ENCODE measurements at places on chromosomes 1 and 21. TPM values are rescaled to one million over a fixed set of nuclear protein-coding genes. Genes with fewer than 3 reads are reported as not detected.

Gene ADAMTS5
- not detected for polyA plus RNA-seq

DNA sequence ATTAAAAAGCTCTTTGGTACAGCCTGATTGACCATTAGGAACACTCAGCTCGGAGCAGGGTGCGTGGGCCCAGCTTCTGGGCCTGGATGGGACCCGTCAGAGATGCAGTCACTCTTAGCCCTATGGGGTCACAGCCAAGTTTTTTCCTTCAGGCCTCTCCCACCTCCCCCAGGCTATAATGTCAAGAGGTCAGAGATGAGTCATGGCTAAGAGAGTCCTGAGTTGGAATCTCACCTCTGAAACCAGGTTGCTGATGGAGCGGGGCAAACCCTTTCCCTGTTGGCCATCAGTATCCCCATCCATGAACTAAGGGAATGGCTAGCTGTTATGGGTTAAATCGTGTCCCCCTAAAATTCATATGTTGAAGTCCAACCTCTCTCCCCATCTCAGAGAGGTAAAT is 195.9 kb upstream of the POU3F1 start:
- no peak for DNase-seq

Gene SLC44A5
- 0.73 TPM for polyA plus RNA-seq

Gene S100A7
- polyA plus RNA-seq: not detected

Gene SLC30A2
- not detected for polyA plus RNA-seq

Gene FHAD1
- polyA plus RNA-seq: not detected

DNA sequence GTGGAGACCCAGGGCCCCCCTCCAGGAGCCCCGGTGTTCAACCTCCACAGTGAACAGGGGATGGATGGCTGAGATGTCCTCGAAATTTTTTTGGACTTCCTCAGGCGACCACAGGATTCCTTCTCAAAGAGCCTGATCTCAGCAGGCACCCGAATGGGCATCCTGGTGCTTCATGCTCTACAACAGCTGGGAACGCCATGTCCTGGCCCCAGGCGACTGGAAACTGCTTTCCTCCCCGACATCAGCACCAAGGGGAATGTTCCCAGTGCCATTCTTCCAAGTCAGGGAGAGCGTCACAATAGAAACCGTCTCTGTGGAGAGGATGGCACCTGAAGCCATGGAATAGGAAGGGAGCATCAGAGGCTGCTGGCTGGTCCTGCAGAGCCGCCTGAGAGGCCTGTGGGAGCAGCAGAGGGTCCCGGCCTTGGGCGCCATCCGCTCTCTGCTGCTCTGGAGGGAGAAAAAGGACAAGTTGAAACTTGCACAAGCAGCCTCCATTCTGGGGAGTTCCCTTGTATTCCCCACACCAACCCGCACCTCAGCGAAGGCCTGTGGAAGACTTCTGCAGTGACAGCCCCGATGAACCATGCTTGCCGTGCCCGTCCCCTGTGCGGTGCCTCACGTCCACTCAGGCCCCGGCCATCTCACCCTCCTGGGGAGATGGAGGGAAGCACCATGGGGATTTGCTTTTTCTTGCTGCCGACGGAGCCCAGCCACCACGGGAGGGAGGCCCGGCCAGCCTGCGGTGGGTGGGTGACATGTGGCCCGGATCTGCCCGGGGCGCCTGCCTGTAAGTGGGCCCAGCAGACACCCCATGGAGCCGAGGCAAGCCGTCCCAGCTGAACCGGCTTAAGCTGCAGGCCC is 2.3 kb upstream of the ADARB1 start:
- DNase-seq: no peak

Gene RGS13
- not detected for polyA plus RNA-seq

Gene LMX1A
- not detected for polyA plus RNA-seq

DNA sequence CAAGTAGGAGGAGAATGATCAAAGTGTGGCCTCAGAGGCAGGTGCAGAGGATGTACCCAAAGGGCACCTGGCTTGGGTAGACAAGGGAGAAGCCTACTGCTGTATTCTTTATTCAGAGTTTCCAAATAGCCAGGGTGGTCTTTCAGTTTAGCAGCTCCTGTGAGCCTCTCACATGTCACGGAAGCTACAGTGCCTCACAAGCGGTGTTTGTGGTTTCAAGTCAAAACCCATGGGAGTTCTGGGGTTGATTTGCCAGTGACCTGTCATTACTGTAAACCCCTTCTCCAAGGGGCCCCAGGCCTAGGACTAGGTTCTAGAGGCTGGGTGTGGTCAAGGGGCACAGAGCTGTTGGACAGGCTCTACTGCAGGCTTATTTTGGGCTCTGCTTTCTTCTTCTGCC is 10.2 kb upstream of the IL10 start:
- DNase-seq: no peak

DNA sequence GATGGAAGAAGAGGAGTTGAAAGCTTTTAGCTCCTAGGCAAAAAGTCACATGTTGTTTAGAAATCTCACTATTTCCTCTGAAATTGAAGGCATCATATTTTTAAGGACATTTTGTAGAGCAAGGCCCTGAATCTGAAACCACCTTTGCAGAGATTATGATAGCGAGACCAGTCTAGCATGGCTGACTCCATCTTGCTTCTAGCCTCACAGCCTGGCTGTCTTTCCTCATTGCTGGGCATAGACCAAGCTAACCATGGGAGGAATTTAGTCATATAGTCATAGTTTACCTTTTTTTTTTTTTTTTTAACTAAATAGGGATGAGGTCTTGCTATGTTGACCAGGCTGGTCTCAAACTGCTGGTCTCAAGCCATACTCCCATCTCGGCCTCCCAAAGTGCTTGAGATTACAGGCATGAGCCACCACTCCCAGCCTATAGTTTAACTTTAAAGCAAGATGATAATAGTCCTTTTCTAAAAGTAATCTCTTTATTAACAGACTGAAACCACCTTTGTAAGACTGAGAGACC is 42.2 kb upstream of the ZNF326 start:
- no peak for DNase-seq

DNA sequence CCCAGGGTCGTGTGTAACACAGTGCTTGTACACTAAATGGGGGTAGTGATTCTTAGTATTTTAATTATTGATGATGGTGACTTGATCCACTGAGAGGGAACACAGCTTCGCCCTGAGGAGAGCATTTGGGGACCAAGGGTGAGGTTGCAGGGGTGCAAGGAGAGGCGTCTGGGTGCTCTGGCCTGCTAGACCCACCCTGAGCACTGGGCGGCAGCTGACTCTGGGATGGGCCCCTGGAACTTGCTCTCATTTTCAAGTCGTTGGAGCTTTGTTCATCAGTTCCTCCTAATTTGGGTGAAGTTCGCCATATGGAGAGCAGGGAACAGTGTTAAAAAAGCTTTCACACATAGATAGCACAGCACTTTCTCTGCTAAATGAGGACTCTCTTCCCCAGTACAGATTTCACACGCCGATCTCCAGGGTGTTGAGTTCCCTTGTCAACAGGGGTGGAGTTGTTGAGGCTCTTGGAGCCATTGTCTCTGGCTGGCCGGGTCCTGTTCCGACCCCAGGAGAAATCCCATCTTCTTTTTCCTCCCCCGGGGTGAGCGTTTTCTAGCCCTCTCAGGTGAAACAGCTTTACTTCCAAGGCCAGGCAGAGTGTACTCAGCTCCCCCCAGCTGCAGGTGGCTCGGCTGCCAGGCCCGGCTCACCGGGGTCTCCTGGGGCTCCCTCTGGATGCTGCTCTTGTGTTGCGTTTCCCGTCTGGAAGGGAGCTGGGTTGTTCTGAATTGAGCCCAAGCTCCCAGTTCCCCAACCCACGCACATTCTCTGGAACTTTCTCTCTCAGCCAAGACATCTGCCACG is 367.4 kb downstream of the RPS6KC1 start:
- DNase-seq: no peak

Gene CD1D
- 0.15 TPM for polyA plus RNA-seq

DNA sequence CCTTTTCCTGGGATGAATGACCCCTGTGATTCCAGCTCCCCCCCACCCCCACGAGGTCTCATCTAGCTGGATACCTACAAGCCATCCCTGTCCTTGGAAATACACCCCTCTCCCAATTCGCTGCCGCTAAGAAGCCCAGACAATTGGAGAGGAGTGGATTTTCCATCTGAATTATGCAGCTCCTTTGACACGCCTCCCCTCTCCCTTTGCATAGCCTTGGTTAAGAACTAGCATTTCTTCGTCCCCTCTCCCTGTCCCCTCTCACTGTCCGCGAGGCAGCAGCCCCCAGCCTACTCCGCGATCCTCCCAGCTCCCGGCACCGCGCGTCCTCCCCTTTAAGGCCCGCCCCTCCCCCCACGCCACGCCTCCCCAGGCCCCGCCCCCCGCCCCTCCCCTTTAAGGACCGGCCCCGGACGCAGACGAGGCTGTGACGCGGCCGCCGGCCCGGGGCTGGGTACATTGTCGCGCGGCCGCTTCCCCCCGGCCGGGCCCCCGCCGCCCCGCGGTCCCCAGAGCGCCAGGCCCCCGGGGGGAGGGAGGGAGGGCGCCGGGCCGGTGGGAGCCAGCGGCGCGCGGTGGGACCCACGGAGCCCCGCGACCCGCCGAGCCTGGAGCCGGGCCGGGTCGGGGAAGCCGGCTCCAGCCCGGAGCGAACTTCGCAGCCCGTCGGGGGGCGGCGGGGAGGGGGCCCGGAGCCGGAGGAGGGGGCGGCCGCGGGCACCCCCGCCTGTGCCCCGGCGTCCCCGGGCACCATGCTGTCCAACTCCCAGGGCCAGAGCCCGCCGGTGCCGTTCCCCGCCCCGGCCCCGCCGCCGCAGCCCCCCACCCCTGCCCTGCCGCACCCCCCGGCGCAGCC is at the start of gene MAPKAPK2:
Gene MAPKAPK2 (plus strand): TSS at position 428 of the 856 bp plus-strand sequence. CDS start 325 bp downstream, at position 753.
- DNase-seq: peak; percentile 74

Gene INSRR
- not detected for polyA plus RNA-seq

Gene EPHB2
- not detected for polyA plus RNA-seq

DNA sequence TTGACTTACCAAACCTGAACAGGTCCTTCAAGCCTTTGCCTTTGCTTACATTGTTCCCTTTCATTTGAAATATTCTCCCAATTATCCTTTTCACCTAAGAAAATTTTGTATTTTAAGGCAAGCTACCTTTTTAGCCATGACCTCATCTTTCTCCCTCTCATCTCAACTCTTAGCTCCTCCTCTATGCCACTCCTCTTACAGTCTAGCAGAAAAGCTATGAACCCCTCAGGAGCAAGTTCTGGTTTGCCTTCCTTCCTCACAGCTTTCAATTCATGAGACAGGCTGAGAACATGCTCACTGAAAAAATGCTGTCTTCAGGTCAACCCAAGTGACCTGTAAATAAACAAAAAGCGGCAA is 8.3 kb upstream of the MUTYH start:
- DNase-seq: no peak

DNA sequence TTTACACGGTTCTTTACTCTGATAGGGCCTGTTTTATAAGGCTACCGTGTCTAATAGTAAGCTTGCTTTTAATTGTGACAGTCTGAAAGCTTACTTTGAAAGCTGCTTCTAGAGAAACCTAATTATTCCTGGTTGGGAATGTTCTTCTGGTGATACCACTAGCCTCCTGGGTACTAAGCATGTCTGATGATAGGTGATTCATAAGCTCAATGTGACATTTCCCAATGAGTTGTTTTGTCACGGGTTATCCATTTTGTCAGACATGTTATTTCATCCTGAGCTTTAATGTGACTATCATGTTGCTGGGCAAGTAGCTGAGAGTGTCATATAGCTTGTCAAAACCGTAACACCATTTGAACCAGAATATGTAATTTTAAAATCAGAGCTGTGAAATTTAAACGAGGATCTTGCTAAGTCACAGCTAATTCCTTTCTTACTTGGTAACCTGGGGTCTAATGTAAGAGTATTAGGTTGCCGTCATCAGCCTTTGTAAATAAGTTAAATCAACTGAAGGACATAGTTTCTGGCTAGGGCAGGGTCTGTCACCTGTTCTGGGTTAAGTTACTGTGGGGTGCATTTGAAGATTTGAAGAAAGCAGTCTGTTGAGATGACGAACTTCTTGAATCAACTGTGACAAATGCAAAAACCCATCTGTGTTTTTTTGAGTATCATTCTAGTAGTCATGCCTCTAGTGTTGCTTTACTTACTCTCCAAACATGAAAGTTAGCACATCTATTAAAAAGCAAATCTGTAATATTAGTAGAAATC is 529.2 kb downstream of the USP25 start:
- no peak for DNase-seq

Gene KPRP
- polyA plus RNA-seq: not detected

DNA sequence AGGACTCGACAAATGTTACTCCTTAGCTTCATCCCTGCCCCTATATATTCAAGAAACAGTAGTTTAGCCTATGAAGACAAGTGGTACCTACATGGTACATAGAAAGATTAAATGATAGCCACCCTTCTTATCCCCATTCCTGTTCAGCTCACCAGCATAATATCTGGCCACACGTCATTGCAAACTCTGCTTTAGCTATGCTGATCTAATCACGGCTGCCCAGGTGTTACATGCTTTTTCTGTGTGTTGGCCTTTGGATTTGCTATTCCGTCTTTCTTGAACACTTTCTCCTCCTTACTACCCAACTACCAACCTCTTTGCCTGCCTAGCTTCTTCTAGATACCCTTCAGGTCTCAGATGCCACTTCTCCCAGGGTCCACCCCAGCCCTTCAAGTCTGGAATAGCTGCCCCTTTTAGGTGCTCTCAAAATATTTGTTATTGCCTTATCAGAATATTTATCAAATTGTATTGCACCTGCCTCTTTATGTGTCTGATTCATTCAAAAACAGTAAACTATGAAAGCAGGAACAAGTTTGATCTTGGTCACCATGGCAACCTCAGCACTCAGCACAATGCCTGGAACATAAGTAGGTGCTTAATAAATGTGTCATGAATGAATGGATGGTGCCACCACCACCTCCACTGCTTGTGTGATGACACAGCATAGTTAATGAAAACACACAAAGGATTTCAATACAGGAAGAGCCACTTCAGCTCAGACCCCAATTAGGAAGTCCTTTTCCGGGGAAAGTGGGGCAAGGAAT is 11.4 kb upstream of the DNASE2B start:
- DNase-seq: peak; percentile 1

Gene GUCA2A
- polyA plus RNA-seq: not detected

Gene KCNH1
- polyA plus RNA-seq: not detected

GRCh38 chr1:47584249-47584648 is 146.4 kb downstream of the FOXD2 start:
- no peak for DNase-seq

Gene TBX15
- not detected for polyA plus RNA-seq

DNA sequence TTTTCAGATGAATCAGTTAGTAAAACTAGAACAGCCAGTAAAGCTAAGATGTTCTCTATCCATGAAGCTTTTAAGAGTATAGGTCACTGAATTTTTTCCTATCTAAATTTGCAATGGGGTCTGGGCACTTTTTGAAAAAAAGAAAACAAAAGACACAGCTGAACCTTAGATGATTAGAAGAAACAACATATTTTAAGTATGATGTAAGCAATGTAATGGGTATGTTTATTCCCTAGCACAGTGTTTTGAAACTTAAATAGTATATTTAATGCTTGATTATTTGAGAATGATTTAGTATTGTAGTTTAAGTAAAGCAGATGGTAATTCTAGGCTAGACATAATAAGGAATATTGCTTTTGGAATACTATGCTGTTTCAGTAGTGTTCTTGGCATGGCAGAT is 36.2 kb downstream of the KCTD3 start:
- DNase-seq: no peak

Measured in naive thymus-derived CD8-positive, alpha-beta T cell (primary cell).